ENCODE measurements at places on chromosomes 5 and 9.

DNA sequence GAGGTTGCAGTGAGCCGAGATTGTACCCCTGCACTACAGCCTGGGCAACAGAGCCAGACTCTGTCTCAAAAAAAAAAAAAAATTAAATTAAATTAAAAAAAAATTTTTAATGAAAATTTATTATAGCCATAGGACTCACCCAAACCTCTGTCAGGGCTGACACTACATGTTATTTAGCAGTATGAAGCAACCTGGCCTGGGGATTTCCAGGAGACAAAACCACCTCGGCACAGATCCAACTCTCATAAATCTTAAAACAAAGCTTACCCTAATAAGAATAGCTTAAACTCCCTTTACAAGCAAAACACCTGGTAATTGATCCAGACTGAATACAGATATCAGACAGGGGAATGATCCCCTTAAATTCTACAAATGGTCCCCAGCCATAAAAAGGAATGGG is 38.4 kb downstream of the PPP1R2B start:
- DNase-seq, result no peak

DNA sequence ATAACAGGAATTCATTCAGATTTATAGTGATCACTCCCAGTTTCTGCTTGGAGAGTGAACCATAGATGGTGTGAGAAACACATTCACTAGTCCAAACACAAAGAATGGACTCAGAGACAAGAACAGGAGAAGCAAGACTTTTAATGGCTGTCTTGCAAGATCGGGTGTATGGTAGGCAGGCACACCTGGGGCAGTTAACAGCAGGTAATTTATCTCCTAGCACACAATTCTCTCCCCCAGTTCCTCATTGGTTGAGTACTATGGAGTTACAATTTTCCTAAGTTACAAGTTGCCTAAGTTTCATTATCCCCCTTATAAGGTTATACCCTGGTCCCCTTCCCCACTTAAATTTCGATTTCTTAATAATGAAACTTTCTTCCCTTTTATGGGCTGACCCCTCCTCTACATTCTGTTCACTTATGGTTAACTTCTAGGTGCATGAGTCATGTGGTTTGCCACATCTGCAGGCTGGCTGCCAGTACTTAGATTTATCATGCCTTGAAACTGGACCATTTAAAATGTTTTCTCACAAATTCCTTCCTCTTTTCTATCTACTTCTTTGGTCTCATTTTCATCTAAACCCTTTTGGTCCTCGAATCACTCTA is 623.3 kb downstream of the HINT1 start:
- DNase-seq, result no peak

- DNase-seq, result no peak
These were observed 24.5 kb upstream of the RAB14 start for GRCh38 chr9:121226175-121226574.

DNA sequence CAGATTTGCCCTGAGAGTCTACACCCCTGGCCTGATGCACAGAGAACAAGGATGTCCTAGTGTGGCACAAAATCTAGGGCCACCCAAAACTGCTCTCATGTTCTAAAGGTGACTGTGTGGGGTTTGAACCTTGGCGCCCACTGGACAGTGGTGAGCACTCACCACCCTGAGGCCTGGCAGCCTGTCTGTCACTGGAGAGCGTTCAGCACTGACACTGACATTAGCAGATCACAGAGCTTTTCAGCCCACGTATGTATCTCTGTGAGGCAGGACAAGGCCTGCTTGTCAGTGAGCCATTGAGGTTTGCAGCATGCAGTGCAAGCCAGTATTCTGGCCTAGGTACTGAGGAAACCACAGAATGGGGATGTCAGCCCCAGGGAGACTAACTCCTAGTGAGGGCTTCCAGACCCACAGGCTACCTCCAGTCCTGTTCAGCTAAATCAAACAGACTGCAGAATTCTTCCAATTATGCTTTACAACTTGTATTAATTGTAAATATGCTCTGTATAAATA is 38.9 kb upstream of the SLC2A8 start:
- no peak for DNase-seq

- no peak for DNase-seq
These were observed at the start of gene PDE4D for GRCh38 chr5:59893429-59894227. Gene PDE4D (minus strand): TSS chr5:59893726.

DNA sequence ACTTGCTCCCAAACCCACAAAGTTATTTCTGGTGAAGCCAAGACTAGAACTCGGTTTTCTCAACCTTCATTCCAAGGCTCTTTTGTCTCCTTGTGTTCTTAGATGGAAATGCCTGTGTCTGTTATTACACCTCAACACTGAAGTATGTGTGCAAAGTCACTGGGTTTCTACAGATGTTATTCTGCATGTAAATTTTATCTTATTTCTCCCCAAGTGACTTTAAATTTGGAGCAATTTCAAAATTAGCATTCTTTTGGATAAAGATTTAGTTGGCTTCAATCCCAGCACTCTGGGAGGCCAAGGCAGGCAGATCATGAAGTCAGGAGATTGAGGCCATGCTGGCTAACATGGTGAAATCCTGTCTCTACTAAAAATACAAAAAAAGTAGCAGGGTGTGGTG is 104.4 kb upstream of the GNA14 start:
- no peak for DNase-seq

DNA sequence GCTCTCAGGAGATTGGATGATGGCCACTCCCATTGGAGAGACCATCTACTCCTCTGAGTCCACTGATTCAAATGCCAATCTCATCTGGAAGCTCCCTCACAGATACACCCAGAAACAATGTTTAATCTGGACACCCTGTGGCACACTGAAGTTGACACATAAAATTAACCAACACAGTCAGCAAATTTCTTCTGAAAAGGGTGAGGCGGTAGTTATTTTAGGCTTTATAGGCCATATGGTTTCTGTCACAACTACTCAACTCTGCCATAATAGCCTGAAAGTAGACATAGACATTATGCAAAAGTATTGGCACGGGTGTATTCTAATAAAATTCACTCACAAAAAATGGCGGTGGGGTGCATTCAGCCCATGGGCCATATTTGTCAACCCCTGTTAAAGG is 244.5 kb upstream of the VLDLR start:
- DNase-seq, result no peak

GRCh38 chr9:74803376-74804017 is 84.2 kb downstream of the TRPM6 start:
- no peak for DNase-seq

DNA sequence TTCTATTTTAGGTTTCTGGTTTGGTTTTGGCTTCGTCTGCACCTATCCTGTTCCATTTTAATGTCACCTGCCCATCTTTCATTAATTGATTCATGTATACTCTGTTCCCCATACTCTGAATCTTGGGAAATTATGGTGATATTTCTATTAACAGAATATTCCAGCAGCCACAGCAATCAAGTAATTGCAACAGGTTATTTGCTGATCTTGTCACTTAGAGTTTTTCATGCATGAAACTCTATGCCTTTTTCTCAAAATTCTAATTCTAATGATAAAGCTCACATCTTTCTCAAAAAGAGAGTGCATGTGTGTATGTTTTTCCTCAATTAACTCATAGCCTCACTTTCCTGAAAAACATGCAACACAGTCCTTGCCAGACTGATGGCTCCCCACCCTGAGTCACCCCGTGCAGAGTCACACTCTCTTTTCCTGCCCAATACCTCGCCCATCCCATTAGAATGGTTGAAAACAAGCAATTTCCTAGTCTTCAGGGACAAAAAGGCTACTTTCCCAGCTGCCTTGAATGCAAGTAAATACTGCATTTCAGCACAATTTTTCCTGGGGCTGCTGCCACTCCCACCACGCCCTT is 15.6 kb downstream of the GFRA3 start:
- DNase-seq, result no peak

- DNase-seq, result no peak
These were observed 482 bp downstream of the SLC27A6 start for GRCh38 chr5:128965638-128966302.

DNA sequence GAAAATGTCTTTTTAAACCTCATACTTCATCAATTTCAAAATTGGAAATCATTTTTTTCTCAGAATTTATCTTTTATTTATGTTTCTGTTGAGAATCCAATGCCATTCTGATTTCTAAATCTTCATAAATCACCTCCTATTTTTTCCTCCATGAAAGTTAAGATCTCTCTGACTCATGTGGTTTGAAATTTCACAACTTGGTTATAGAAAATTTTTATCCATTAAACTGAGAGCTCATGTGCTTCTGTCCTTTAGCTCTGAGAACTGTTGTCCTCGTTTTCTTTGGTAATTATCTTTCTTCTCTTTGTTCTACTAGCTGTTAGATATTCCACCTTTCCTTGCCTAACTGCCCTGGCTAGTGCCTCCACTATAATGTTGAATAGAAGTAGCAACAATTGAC is 1.5 kb upstream of the RNF180 start:
- DNase-seq, result no peak

DNA sequence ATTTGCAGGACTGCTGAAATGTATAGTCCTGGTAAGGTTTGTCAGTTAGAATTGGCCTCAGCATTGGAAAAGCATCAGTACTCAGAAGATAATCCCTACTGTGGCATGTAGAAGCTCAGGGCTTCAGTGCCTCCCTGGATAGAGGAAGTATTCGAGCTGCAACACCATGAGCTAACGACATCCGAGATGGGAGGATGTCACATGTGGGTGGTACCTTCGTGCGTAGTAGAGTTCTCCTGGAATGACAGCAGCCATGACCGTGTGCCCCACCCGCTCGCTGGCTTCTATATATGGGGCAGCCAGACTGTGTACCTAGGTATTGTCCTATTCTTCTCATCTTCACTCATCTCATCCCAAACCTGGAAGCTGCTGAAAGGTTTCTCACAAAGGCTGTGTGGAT is 345.8 kb upstream of the KLF9 start:
- no peak for DNase-seq

DNA sequence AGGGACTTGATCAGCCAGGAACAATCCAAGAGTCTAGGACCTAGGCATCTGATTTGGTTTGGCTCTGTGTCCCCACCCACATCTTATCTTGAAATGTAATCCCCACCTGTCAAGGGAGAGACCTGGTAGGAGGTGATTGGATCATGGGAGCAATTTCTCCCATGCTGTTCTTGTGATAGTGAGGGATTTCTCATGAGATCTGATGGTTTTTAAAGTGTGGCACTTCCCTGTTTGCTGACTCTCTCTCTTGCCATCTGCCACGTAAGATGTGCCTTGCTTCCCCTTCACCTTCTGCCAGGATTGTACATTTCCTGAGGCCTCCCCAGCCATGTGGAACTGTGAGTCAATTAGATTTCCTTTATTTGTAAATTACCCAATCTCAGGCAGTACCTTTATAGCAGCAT is 201.7 kb upstream of the ACTBL2 start:
- DNase-seq, result no peak

GRCh38 chr5:150649108-150650020 is 8.9 kb downstream of the SYNPO start:
- DNase-seq, result no peak

- no peak for DNase-seq
These were observed 16.1 kb downstream of the EQTN start for GRCh38 chr9:27280860-27281259.

- no peak for DNase-seq
These were observed 227.1 kb upstream of the TRIM32 start for GRCh38 chr9:116460026-116460425.

- DNase-seq, result no peak
These were observed 296.2 kb upstream of the EDIL3 start for GRCh38 chr5:84680908-84681307.

- DNase-seq, result no peak
These were observed 9.8 kb upstream of the CPEB4 start for GRCh38 chr5:173878224-173878967.

DNA sequence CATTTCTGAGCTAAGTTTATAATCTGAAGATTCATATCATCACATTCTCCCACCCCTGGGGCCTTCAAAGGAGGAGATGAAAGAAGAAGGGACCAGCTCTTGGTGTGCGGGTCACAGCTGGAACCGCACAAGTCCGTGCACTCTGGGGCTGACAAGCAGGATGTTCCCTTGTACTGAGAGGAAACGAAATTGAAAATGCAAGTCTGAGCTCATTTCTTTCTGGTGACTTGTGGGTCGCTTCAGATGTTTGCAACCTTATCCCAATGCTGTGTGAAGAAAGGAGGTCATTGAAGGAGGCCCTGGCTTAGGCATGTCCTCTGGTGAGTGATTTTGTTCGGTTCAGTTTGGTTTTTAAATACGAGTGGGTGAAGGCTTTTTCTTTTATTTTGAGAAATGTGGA is 59.6 kb downstream of the C9orf152 start:
- no peak for DNase-seq

GRCh38 chr5:62149879-62150278 is 156.1 kb upstream of the KIF2A start:
- DNase-seq, result no peak

DNA sequence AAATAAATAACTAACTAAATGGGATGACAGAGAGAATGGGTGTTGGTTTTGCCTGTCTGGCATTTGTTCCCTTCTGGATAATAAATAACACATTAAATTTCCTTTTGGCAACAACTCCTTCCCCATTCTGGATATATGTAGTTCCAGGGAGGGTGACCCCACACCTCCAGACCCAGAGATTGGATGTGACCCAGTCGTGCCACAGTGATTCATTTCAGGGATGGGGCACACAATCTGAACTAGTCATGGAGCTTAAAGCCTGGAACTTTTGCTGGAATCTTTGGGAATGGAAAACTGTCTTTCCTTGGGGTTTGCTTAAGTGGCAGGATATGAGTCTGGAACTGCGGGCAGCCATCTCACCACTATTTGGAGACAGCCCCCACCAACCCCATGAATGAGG is 11.3 kb downstream of the KLF9 start:
- no peak for DNase-seq

- no peak for DNase-seq
These were observed 23.4 kb downstream of the CDK20 start for GRCh38 chr9:87950765-87951488.

GRCh38 chr5:112586596-112587062 is 151.1 kb upstream of the APC start:
- no peak for DNase-seq

DNA sequence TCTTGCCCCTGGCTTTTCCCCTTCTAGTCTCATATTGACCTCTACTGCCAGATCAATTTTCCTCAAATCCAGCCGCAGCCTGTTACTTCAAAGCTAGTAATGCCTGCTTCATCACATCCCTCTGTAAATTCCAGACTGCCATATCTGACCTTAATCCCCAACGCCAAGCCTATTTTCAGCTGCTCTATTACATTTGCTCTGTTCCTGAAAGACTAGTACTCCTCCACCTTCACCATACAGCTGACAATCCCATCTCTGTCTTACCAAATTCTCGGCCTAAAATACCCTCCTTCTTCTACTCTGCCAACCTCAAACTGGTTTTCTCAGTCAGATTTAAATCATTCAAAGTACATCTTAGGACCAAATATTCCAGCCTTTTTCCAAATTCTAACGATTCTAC is 420.2 kb downstream of the RAB3C start:
- DNase-seq, result no peak
